ENCODE measurements at places on chromosomes 7 and 10.

DNA sequence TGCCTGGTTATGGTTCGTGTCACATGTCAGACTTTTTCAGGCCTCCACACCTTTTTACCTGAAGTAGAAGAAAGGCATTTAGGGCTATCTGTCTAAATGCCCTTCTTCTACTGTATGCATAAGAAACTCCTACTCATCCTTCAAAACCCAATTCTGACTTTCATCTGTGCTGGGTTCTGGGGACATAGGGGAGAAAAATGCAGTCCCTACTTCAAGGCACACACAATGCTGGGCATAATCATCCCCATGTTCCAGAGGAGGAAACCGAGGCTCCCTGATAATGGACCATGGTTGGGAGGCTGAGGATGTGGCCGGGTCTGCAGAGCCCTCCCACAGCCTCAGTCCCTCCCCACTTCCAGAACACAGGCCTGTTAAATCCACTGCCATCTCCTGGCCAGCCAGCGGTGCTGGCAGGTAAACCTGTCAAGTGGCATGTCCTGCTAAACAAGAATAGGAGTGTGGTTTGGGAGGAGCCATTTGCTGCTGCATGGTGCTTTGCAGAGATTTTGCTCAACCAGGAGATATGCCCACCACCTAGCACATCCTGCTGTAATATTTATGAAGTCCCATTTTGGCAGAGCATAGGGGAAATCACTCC, 32.0 kb downstream of the GRID1 start:
- DNase-seq: no peak

- no peak for DNase-seq
Measured at GRCh38 chr7:131223151-131223550, 104.5 kb upstream of the MKLN1 start.

GRCh38 chr7:19491821-19492452, 216.9 kb downstream of the POLR1F start:
- peak; percentile 14 for DNase-seq

GRCh38 chr10:72625276-72625607, 637 bp downstream of the MICU1 start:
- DNase-seq: peak; percentile 34

GRCh38 chr10:101226491-101227428, 2.5 kb downstream of the LBX1 start:
- DNase-seq: peak; percentile 20

DNA sequence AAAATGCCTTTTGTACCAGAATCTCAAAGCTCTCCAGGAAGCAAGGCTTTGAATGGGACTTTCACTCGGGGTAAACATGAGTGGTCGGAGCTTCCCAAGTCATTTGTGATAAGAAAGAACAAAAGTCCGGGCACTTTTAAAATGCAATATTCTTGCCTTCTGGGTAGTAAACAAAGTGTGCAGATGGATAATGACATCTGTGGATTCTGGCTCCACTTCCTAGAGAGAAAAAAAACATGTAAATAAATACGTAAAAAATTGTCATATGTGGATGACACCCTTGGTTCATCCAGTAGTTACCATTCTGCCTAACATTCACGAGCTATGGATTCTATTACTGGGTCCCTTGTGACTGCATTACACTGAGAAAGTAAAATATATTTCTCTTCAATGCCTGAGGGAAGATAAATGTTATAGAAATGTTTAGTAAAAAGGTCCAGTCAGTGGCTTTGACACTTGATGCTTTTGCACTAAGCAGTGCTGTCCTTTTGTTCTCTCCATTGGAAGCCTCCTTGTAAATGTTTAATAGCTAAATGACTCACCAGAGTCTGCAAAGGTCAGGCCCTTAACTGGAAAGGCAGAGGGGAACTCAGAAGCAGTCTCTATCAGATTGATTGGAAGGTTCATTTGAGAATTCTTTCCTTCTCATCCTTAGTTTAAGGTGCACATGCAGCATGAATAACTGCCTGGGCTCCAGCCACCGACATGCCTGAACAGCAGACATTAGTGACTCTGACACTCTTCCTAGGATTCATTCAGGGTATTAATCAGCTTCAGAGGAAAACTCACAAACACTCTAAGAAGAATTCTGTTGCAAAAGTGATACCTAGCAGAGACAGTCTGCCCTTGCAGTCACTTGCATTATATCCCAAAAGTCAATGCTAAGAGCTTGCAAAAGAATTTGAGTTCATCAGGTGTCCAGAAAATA, 11.7 kb upstream of the EDRF1 start:
- DNase-seq: no peak

GRCh38 chr10:124323111-124323725, 95.5 kb downstream of the OAT start:
- DNase-seq: peak; percentile 44

DNA sequence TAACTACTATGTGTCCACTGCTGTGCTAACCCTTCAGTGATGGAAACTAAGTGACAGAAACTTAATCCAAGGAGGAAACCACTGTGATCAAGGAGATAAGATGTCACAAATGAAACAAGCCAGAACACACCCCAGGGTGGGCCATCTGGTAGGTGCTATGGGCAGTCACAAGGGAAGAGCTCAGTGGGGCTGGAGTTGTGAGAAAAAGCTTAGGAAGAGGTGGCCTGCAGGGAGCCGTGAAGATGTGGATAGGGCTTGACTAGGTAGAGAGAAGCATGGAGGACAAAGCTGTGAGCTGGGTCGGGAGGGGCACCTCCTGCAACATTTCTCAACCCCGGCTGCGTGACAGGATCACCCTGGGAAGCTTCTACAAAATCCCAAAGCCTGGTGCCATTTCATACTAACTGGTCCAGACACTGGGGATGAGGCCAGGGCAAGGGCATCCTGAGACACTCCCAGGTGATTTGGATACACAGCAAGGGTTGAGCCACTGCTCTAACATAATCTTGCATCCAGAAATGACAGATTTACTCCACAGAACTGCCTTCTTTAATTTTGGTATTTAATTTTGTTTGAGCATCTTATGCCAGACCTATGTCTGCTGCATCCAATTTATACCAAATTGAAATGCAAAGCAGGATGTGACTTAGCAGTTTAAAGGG, 69.3 kb downstream of the OSBPL3 start:
- DNase-seq: no peak

GRCh38 chr7:131625817-131626372, 69.5 kb upstream of the PODXL start:
- no peak for DNase-seq

- no peak for DNase-seq
Measured at GRCh38 chr7:47303014-47303694, 278.8 kb downstream of the TNS3 start.

DNA sequence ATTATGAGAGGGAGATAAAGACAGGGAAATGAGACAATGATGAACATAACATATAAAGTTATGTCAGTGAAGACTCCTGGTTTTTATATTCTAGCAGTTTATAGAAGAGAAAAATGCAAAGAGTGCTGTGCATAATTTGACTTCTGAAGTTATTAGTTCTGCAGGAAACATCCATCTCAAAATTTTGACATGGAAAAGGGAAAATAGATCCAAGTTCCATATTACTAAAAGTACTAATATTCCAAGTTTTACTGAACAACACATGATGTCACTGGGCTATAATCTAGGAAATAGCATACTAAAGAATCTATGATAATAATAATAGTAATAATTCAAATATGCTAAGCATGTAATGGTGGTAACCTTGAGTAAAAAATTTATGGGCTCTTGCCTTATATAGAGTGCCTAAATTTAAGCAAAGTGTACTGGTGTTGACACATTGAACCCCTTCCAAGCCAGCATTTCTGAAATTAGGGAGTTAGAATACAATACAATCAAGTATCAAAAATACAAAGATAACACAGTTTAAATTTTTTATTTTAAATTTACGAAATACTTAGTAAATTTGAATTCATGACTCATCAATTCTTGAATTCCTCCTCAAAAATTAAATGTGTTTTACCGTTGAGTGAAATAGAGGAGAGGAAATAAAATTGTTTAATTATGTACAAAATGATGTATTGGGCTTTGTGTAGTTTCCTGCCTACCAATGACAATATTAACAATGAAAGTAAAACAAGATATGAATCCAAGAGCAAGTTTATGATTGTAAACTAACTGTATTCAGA, 102.8 kb upstream of the KCND2 start:
- DNase-seq: no peak

DNA sequence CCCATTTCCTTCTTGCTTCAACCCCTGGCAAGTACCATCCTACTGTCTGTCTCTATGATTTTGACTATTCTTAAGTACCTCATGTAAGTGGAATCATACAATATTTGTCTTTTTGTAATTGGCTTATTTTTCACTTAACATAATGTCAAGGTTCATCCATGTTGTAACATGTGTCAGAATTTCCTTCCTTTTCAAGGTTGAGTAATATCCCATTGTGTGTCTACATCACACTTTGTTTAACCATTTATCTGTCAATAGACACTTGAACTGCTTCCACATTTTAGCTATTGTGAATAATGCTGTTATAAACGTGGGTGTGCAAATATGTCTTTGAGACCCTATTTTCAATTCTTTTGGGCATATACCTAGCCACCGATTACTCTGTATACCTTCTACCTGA, 14.0 kb upstream of the CDK14 start:
- peak; percentile 55 for DNase-seq

- no peak for DNase-seq
Measured at GRCh38 chr7:20283385-20283784, 47.3 kb upstream of the ITGB8 start.

DNA sequence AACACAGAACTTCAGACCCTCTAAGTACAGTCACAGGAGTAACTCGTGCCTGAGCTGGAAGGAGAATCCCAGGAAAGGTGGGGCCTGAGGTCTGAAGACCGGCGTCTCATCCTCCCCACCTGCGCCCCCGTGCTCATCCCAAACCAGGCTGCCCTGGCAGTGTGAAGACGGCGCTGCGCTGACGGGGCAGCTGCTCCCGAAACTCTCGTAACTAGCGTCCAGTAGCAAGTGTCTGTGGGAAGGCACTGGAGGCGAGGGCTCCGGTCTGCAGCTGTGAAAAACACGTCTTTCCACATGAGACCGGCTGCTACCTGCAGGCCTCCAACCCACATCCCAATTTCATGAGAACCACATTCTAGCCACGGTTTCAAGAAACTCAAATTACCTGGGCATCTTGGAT, 136.6 kb upstream of the RNF32 start:
- no peak for DNase-seq

DNA sequence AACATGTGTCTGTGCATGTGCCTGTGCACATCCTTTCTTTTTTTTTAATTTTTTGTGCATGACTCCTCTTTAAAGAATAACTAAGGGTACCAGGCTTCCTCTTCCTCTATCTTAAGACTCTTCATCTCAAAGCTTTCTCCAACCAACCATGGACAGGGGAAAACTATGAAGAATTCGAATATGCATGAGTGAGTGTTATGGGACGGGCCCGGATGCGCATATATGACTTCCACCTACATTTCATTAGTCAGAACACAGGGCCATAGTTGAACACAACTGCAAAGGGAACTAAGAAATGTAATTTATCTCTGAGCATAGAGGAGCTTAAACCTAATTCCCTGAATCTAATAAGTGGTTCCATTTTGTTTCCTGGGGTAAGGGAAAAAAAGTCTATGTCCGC, 270.3 kb upstream of the SORCS1 start:
- no peak for DNase-seq

GRCh38 chr7:32892521-32893206, 1.1 kb upstream of the KBTBD2 start:
- DNase-seq: peak; percentile 63

DNA sequence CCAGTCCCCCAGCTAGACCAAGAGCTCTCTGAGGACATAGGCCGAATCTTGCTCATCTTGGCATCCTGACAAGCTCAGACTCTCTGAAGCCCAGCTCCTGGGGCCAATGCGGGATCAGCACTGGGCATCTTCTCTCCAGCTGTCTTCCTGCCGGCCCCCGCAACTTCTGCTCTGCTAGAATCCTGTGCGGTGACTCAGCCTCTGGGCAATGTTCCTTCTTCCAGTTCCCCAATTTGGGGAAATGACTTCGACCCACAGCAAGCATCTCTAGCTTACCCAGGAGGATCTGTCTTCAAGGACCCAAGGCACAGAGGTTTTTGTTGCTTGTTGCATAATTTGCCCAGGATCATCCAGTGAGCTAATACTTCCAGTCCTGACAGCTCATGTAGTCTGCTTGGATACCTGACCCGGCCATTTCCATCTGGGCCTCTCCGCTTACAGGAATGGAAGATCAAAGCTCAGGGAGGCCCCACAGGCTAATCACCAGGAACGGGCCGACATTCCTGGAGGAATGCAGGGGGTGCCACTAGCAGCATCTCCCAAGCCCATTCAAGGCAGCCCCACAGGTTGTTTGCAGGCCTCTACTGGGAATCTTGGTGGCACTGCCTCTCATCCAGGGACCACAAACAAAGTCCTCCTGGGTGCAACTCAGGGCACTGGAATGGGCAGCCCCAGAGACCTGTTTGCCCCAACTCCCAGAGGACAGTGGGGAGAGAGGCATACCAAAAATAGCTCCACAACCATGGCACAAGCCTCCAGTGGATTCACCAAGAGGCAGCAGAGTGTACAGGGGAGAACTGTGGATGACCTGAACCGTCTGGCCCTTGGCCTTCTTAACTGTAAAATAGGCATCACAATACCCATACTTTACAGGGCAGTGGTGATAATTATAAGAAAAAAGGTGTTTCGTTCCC, 151.9 kb downstream of the NEURL1 start:
- peak; percentile 97 for DNase-seq

Data from inflammatory macrophage (primary cell).